ENCODE measurements at places on chromosomes 5 and 9.

DNA sequence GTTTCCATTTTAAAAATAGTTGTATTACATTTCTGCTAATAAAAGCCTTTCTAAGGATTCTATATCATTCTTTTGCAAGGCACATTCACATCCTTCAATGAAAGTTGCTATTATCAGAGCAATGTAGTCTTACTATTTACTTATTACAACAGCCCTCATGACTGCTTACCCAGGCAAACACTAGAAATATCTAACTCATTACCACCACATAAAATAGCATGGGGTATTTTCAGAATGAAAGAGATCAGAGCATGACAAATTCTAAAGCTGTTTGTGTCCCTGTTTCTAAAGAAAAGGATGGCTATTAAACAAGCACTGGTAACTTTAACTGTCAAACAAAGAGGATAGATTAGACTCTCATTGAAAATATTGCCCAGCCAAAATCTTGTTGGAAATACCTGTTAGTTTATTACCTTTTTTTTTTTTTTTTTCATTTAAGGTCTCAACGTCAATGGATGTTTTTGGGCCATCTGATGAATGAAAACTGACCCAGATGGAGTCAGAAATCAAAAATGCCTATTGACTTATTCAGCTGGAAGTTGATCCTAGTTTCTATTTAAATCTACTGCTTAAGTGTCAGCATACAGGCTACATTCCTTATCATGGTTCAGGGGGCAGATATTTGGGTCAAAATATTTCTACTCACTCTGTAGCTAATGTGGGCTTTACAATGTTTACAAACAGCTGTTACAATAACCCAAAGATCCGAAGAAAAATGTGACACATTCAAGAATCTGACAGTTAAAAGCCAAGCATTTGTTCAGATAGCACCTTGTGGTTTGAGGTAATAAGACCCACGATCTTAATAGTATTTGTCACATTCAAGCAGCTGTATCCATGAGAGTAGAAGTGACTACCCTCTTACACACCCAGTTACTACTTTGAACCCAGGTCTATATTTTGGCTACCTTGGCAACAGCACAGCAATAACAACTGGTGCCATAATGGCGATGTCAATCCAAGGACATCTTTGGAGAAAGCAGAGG lies 554.8 kb upstream of the MEF2C start:
- no peak for DNase-seq

DNA sequence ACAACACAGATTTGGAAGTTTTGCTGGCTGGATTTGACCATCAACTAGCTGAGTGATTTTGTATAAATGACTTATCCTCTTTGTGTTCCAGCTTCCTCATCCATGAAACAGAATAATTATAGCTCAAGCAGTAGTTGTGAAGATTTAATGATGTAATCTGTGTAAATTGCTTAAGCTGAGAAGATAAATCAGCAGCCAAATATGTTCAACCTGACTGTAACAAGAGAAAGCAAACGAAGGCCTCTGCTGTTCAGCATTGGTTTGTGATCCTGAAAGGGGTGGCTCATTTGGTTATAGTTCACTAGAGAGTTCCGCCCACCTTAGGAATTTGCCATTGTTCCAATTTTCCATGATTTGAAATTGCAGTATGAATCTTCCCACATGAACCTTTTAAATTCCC lies 75.7 kb upstream of the CCDC112 start:
- DNase-seq = no peak

DNA sequence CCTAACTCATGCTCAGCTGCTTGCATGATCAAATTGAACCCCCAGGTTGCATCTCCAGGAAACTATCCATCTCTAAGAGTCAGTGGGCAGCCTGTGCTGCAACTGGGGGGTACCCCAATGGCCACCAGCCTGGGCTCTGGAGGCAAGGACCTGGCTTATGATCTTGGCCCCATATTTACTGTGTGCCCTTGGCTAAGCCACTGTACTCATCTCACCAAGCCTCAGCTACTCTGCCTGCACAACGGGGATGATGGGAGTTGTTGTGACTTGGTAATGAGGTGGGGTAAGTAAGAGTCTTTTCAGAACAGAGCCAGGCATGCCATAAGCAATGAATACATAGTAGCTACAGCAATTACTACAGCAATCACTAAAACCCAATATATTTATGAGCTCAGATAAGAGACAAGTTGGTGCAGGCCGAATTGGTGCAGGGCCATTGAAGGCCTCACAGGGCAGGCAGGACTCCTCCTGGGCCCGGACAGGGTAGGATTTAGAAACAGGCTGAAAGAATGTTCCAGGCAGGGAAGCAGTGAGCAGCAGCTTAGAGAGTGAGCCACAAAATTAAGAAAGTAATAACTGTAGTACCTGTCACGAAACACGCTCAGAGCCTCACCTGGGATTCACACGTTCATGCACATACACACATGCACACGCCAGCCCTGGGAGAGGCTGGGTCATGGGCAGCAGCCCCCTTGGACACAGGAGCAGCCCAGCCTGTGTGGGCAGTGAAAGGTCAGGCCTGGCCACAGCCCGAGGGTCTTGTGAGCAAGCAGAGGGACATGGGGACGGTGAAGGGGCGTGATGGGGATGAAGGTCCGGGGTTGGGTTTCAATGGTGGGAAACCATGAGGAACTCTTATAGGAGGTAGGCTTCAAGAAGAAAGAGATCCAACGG lies 74.1 kb downstream of the PAX5 start:
- DNase-seq = no peak

GRCh38 chr5:160260006-160260775 lies 30.9 kb downstream of the FABP6 start:
- no peak for DNase-seq

GRCh38 chr9:125356032-125356431 lies 94.4 kb downstream of the GAPVD1 start:
- DNase-seq = no peak

GRCh38 chr5:127409246-127409917 lies 108.1 kb upstream of the PRRC1 start:
- no peak for DNase-seq
